ENCODE measurements at places on chromosomes 2 and 18.

DNA sequence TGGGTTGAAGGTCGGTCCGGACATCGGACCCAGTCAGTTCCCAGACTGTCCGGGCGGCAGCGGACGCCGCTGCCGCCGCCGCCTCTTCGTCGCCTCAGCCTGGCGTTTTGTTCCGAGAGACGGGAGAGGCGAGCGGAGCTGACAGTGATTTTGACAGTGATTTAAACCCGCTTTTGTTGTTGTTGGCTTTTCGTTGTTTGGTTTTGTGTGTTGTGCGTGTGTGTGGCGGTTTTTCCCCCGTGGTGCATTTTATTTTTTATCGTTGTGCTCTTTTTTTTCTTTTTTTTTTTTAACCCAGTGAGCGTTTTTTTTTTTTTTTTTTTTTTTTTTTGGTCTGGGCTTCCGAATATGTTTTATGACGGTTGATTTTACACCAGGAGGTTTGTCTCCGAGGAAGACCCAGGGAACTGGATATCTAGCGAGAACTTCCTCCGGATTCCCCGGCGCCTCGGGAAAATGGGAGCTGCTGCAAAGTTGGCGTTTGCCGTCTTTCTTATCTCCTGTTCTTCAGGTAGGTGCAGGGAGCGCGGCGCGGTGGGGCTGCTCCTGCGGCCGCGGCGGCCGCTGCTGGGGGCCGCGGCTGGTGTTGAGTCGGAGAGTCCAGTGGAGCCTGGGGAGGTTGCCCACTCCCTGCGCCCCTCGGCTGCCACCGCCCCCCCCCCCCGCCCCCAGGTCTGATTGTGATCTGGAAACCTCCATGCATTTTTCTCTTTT lies at the start of gene ACVR2A:
Gene ACVR2A (plus strand): TSS at position 333 of the 714 bp plus-strand sequence. CDS start 124 bp downstream, at position 457.
- DNase-seq, result peak; percentile 8

DNA sequence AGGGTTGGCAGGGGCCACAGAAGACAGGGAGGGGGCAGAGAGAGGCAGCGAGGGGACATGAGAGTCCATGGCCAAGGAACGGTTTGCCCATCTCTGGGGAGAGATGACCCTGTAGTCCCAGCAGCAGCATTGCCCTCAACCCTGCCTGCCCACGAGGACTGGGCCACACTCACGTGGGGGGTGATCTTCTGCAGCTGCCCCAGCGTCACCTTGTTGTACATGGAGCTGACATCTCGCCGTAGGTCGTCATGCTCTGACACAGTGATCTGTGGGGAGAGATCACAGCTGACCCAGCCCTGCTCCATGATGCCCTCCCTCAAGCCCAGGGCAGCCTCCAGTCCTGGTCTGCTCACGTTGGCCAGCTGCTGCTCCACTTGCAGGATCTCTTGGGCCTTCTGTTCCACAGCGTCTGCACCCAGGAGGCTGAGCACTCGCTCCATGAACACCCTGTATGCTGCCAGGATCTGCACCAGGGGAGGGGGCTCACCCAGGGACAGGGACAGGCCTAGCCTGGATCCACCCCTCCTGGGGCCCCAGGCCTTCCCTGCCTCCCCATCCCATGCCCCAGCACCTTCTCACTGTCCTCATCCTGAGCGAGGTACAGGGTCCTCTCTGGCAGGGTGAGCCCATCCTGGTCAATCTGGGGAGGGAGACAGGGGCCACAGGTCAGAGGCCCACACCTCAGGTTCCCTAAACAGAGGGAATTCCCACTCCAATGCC lies 2.8 kb downstream of the ECEL1 start:
- no peak for DNase-seq

GRCh38 chr2:10931710-10932255 lies 20.0 kb downstream of the KCNF1 start:
- no peak for DNase-seq

GRCh38 chr18:60466677-60467076 lies 94.1 kb upstream of the MC4R start:
- DNase-seq, result no peak

- DNase-seq, result no peak
These were observed 99.3 kb upstream of the SOX11 start for GRCh38 chr2:5592916-5593315.

Measured in stimulated activated CD4-positive, alpha-beta T cell treated with anti-CD3 and anti-CD28 coated beads, Interleukin-12 subunit alpha, Interleukin-12 subunit beta, amount 100 ng/mL, for 24 hours (primary cell).